ENCODE measurements at places on chromosomes 12 and 14.

DNA sequence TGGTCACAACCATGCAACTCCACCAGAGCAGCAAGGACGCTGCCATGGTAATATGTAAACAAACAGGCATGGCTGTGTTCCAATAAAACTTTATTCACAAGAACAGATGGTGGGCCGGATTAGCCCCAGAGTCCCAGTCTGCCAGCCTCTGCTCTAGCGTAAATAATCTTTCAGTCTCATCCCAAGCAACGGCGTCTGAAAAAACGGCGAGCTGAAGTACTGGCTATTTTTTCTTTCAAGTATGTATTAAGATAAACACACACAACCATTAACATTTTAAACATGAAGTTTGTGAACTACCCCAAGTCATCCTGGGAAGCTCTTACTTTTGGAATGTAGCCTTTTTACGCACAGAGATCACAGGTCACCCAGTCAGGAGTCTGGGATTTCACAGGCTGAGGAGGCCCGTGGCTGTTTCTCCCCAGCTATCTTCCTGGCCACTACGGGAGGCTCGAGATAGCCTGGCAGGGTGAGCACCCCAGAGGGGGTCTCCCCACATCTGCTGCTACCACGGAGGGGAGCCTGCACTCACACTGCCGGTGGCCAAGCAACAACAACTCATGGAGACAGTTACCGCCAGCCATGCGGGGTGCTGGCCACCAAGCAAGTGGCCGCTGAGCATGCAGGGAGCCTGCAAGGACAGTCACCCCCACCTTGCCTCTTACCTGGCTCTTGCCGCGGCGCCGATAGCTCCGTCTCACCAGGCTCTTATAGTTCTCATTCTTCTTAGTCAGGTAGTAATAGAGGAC, 124.6 kb downstream of the RFLNA start:
- no peak for DNase-seq

DNA sequence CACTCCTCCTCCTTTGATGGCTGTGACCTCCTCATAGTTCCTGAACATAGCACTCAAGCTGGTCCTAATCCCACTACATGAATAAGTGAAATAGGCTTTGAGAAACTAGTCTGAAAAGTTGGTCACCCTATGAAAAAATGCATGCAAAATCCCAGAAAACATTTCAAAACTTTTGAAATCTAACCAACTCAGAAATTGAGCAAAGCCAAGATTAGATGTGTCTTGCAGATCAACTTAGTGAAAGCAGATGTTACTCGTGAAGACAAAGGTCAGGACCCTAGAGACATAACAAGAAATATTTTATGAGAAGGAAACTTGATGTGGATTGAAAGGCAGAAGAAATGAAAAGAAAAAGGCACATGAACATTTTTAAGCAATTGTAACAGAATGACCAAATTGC, 63.3 kb downstream of the TSHR start:
- no peak for DNase-seq

- DNase-seq, result no peak
Observed at GRCh38 chr14:31785574-31785973, 224.4 kb downstream of the NUBPL start.

DNA sequence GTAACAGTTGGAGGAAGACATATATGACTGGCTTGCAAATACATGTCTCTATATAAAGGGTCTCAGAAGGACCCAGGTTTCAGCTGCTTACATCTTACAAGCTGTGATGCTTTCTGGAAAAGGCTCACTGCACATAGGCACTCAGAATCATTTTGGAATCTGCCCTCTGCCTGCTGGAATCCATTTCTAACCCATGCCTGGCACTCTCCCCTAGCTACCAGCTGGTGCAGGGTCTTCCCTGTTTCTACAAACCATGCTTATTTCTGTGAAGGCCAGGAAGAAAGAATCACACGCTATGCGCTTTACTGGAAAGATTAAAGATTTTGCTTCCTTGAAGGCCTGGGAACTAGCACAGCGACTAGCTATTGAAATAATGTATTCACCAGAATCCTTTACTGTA, 151.3 kb downstream of the DICER1 start:
- DNase-seq, result no peak

- no peak for DNase-seq
Observed at GRCh38 chr12:3745152-3745551, 7.8 kb downstream of the CRACR2A start.

DNA sequence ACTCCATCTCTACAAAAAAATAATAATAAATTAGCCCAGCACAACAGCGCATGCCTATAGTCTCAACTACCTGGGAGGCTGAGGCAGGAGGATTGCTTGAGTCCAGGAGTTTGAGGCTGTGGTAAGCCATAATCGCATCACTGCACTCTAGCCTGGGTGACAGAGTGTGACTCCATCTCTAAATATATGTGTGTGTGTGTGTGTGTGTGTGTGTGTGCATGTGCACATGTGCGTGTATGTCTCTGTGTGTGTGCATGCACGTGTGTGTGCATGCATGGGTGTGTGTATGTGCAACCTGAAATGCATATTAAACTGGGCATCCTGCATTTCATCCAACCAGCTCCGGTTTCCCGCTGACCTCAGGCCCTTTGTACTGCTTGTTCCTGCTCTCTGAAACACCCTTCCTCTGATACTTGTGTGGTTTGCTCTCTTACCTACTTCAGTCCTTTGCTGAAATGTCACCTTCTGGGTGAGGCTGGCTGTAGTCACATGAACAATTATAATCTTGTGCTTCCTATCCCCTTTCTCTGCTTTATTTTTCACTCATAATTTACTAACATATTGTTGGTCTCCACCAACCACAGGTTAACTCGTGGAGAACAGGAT, 46.9 kb downstream of the PHLDA1 start:
- no peak for DNase-seq

DNA sequence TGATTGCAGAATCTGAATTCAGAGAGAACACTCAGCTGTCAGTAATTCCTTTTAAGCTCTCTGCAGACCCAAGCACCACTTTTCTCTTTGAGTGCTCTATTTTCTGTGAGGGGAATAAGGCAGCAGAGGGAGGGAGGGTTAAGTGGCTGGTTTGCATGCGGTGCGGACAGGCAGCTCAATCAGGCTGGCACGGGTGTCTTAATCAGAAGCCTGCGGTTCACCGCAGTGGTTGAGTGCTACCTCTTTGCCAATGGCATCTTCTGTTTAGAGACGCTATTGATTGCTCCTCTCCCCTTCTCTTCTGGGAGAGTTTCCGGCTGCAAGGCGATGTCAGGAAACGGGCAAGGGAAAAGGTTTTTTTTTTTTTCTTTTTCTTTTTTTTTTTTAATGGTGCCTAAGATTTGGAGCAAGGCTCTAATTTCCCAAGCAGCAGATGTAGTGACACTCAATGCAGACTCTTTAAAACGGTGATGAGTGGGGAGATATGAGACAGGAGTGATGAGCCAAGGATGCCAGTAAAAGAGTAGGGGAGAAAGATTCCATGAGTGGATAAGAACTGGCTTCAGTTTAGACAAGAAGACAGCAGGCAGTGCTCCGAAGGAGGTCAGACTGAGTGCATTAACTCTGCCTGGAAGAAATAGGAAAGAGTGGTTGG, 533.7 kb upstream of the SEL1L start:
- DNase-seq, result no peak

DNA sequence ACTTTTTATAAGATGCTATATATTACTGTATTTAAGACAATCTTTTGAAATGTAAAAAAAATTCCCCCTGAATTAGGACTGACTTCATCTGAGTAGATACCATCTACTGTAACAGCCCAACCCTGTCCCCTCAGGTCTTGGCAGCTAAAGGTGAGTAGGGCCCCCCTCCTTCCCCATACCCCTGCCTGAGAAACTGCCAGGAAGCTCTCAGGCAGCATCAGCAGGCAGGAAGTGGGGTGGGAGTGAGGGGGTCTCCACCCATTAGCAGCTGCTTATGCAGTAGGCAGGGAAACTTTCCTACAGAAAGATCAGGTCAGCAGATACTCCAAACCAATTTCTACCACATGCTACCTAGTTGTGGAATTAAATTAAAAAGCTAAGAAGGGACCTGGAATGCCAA, 62.5 kb downstream of the PAX9 start:
- DNase-seq, result no peak
